ENCODE measurements at places on chromosomes 7 and 10. TPM values are rescaled to one million over a fixed set of nuclear protein-coding genes. Genes with fewer than 3 reads are reported as not detected.

TMEM26 gene
- not detected for total RNA-seq

DNA sequence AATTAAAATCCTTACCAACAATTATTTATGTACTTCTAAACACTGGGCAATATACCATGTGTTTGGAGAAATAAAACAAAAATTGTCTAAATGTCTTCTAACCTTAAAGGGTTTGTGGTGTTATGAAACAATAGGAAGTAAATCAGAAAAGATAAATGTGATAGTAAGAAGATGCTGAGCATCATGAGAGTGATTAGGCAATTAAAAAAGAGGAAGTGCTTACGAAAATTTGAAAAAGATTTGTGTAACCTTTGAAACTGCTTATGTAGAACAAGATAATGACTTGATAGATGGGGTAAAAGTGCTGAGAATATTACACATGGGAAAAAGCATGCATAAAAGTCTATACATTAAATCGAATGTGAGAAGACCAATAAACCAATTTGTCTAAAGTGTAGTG, 573.4 kb upstream of the CNTNAP2 start:
- H3K27me3 ChIP-seq, result no peaks in the 10 kb centered on the region
- H3K27ac ChIP-seq, result no peak overlapping the region
- no peaks in the 10 kb centered on the region for H3K36me3 ChIP-seq
- no peak for DNase-seq

- H3K4me1 ChIP-seq, result no peaks in the 10 kb centered on the region
- H3K27me3 ChIP-seq, result peaks cover 17% of the 10 kb centered on the region
- DNase-seq, result no peak
- H3K36me3 ChIP-seq, result no peaks in the 10 kb centered on the region
These were observed at the start of gene CLCN1 for GRCh38 chr7:143315776-143316175. Gene CLCN1, plus strand, starts transcription at chr7:143316111. Its CDS starts 102 bp downstream, at chr7:143316213.

GRCh38 chr10:72094574-72094973, 6.2 kb upstream of the SPOCK2 start:
- no peak for DNase-seq
- H3K4me1 ChIP-seq, result peaks cover 37% of the 10 kb centered on the region
- H3K36me3 ChIP-seq, result peaks cover 14% of the 10 kb centered on the region

GRCh38 chr10:67779465-67780203, 58.4 kb downstream of the DNAJC12 start:
- H3K36me3 ChIP-seq, result no peaks in the 10 kb centered on the region
- H3K27me3 ChIP-seq, result peaks cover 9% of the 10 kb centered on the region
- no peak overlapping the region for H3K27ac ChIP-seq
- peaks cover 6% of the 10 kb centered on the region for H3K4me1 ChIP-seq
- H3K4me3 ChIP-seq, result no peak overlapping the region
